LoVo (cell line): ENCODE measurements at places on chromosomes 11 and 22.

- no peak for DNase-seq
Measured at GRCh38 chr22:47850644-47851151, 1088.2 kb downstream of the TBC1D22A start.

GRCh38 chr22:37563153-37564081, 3.1 kb downstream of the CDC42EP1 start:
- no peak for DNase-seq

DNA sequence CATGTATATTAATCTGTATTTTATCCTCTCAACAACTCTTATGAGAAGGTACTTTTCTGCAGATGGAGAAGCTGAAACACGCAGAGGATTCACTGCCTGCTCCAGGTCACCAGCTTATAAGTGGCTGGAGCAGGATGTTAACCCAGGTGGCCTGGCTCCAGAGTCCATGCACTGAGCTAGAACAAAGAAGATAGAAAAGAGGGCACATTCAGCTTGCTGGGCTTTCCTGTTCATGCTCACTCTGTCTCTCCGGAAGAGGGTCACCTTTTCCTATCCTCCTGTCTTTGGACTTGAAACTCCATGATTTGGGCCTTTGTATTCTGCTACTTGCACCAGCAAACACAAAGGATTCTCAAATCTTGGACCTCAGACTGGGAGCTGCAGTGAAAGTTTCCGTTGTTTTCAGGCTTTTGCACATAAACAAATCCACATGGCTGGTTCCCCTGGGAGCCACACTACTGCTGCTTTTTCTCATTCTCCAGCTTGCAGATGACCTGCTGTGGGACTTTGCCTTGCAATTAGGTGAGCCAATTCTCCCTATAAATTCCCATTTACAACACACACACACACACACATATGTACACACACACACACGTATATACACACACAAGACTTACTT, 117.3 kb upstream of the GRK3 start:
- no peak for DNase-seq

DNA sequence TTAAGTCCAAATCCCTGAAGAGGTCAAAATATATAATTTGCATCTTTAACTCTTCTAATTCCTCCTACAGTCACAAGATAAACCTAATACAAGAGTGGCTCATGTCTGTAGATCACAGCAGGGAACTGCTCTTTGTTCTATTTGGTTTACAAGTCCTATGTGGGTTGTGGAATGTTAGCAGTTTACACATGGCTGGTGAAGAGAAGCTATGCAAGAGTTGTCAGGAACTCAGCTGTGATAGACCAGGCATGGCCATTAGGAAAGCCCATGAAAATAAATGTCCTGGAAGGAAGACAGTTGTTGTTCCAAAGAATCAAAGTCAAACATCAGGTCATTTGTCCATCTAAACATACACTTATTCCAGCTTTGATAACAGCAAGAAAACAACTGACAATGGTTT, 312.4 kb upstream of the PITPNB start:
- DNase-seq: no peak

DNA sequence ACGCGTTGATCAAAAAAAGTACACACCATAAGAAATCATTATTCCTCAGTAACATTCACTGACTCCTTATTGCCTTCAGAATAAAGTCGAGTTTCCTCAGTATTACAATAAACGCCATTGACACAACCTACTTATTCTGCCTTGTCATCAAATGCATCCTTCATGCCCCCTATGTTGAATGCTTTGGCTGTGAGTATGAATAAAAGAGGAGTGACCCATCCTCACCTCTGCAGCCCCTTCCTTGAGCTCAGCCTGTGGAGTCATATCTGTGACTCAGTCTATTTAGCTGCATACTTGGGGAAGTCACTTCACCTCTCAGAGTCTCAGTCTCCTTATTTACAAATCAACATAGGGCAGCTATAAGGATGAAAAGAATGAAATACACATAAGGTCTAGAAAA, 65.1 kb downstream of the USP35 start:
- DNase-seq: no peak

DNA sequence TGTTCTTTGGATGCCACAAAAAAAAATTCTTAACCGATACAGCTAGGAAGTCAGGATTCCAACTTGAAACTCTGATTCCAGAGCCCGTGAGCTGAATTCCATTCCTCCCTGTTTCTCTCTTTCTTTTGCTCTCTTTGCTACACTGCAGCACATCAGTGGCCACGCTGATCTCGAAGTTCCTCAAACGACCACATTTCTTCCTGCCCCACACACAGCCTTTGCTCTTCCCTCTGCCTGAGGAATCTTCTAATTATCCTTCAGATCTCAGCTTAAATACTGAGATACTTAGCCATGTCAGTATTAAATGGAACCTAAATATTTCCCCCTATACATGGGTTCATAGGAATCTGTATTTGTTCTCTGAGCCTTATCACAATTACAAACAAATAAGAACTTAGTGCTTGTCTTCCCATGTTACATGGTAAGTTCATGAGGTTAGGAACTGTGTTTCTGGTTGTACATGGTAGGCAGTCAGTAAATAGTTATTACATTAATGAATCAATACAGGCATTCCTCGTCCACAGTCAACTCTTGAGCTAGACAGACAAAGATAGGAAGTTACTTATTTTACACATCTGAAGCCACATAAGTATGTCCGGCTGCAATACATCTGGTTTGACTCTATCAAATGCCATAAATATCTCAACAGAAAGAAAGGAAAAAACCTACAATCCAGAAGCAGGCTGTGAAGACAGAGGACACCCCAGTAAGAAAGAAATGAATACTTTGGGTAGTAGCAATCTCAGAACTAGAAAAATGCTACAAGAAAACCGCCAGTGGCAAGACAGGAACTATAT, 86.6 kb downstream of the MAML2 start:
- no peak for DNase-seq

DNA sequence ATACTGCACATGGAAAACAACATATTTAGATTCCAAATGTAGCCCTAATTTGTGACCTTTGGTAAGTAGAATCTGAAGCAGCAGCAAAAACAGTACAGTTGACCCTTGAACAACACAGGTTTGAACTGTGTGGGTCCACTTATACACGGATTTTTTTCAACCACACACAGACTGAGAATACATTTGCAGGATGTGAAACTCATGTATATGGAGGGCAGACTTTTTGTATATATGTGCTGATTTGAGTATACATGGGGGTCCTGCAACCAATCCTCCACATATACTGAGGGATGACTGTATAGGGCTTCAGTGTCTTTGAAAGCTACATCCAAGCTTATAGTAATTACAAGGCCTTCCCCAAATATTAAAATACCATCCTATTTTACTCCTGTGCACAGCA, 120.5 kb downstream of the MPPED2 start:
- no peak for DNase-seq

DNA sequence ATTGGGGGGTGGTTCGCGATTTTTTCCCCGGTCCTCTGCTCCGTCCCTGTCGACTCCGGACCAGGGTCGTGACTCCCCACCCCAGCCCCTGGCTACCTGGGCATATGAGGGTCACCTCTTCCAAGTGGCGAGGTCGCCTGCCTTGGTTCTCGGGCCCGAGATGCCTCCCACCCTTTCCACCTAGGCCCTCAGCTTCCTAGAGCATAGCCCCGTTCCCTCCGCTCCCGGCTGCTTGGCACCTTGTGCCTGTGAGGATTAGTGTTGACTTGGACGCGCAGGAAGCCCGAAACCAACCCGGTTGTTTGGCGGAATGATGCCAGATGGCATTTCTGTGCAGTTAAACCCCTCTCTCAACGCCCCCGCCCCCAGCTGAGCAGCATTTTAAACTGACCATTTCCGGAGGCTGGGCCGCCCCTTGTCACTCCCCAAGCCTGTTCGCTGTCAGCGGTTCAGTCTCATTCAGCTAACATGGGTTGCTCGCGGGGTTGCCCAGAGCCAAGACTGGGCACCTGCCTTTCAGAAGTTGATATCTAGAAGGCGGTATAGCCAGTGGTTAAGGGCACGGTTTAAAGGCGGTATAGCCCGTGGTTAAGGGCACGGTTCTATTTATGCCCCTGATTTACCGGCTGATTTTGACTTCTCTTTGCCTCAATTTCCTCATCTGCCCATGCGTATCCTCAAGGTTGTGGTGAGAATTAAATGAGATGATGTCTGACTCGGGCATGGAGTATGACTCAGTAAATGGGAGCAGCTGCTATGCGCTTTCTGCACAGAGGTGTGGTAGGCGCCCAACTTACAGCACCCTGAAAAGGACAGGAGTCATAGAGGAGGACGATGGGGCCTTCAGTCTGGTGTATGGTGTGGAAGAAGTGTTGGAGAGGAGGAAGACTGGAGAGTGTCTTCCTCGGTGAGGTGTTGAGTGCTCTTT, 639 bp downstream of the INCENP start:
- no peak for DNase-seq

DNA sequence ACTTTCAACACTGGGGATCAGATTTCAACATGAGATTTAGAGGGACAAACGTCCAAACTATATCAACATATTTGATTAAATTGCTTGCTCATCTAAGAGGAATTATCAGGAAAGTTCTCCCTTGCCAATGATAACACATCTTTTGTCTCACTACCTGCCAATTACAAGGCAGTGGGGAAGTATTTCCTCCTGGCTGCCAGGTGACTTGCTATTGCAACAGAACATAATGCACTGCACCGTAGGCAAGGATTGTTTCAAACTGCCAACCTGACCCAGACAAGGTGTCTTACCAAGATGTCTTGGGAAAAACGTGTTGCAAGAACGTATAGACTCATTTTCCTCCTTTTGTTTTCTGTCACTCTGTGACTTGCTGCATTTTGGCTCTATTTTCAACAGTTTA, 711.6 kb downstream of the METTL15 start:
- no peak for DNase-seq

DNA sequence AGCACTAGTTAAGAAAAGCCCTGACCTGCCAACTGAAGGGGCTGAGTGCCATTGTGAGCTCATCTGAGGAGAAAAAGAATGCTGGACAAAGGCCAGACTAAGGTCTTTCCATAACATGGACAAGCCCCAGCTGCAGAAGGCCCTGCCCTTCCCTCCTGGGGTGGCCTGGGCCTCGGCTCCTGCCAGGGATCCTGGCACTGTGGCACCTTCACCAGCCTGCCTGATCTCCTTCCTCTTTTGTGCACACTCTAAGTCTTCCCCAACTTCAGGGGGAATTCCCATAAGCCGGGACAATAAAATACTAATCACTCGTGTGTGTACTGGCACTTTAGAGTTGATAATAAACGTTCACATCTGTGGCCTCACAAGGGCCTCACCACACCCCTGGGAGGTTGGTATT, 9.9 kb downstream of the TMPRSS13 start:
- DNase-seq: no peak

DNA sequence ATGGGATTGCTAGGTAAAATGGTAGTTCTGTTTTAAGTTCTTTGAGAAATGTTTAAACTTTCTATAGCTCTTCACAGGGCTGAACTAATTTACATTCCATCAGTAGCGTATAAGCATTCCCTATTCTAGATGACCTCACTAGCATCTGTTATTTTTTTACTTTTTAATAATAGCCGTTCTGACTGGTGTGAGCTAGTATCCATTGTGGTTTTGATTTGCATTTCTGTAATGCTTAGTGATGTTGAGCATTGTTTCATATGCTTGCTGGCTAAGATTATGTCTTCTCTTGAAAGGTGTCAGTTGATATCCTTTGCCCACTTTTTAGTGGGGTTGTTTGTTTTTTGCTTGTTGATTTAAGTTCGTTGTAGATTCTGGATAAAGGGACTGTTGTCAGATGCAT, 35.9 kb downstream of the MMP27 start:
- DNase-seq: no peak

GRCh38 chr11:133898031-133898769, 52.9 kb upstream of the SPATA19 start:
- DNase-seq: no peak

- no peak for DNase-seq
Measured at GRCh38 chr11:61080526-61080925, 21.8 kb upstream of the CD5 start.

DNA sequence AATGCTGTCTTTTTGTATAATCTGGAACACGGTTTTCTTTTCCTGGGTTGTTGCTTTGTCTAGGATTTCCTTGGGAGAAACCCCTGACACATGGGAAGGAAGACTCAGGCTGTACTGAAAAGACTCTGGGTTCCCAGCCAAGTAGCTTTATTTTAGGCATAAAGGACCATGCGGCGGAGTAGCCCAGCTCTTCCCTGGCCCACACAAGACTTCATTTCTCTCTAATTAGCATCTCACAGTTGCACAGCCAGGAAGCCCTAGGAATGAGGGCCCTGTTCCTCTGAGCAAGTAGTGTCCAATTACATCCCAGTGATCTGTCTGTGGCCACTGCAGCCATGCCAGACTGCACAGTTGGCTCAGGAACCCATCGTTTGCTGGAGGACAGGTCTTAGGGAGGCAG, 319.5 kb downstream of the TENM4 start:
- no peak for DNase-seq

DNA sequence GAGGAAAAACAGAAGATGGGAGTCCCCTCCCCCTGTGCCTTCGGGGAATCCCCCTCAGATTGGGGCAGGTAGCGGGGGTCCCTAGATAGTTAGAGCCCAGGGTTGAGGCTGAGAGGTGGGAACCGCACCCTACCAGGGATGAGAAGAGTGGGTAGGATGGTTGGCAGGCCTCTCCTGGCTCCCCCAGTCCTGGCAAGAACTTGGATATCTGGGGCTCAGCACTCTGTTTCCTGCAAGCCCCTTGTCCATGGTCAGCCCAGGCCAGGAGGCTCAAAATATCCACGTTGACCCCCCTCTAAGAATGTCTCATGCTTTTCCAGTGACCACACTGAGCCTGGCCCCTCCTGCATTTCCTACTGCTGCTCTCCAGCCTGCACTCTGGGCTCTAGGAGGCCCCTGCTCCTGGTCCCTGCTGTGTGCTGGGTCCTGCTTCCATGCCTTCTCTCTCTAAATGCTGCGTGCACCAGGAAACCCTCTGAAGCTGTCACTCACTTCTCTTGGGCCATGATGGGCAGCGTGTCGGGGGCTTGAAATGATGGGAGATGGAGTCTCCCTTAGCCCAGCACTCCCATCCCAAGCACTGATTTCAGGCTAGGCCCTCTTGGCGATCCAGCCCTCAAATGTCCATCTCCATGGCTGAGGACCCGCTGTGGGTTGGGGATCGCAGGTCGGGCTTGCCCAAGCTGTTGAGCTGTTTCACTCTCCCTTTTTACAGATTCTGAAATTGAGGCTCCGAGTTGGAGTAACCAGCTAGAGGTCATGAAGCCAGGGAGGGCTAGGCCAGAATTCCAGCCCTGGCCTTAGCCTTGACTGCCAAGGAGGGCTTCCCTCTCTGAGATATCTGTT, 2.0 kb downstream of the MAP3K11 start:
- no peak for DNase-seq
